ENCODE measurements at places on chromosomes 4 and X.

GRCh38 chr4:72319601-72320021 is 249.4 kb downstream of the ADAMTS3 start:
- DNase-seq: no peak

GRCh38 chr4:79700356-79700755 is 292.3 kb upstream of the GK2 start:
- no peak for DNase-seq

DNA sequence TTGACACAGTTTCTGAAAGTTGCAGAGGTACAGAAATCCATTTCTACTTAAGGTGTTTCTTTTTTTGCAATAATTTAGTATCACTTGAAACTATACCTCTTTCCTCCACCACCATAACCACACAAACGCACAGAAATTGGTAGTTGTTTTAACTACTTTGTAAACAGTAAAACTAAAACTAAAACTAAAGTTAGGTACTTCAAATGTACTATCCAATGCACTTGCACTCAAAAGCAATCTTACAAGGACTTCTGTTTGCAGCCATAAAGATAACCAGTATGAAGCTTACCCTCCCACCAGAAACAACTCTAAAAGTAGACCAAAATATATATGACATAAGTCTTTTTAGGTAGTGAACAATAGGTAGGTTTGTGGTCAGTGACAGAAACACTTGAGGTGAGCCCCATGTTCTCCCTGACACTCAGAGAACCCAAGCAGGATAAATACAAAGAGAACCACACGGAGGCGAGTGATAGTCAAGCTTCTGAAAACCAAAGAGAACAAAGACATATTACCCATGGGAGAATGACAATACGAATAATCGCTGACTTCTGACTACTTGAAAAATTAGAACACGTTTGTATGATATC is 72.2 kb upstream of the VBP1 start:
- DNase-seq: no peak

- DNase-seq: peak; percentile 1
Measured at GRCh38 chr4:162075726-162076125, 88.1 kb downstream of the FSTL5 start.

DNA sequence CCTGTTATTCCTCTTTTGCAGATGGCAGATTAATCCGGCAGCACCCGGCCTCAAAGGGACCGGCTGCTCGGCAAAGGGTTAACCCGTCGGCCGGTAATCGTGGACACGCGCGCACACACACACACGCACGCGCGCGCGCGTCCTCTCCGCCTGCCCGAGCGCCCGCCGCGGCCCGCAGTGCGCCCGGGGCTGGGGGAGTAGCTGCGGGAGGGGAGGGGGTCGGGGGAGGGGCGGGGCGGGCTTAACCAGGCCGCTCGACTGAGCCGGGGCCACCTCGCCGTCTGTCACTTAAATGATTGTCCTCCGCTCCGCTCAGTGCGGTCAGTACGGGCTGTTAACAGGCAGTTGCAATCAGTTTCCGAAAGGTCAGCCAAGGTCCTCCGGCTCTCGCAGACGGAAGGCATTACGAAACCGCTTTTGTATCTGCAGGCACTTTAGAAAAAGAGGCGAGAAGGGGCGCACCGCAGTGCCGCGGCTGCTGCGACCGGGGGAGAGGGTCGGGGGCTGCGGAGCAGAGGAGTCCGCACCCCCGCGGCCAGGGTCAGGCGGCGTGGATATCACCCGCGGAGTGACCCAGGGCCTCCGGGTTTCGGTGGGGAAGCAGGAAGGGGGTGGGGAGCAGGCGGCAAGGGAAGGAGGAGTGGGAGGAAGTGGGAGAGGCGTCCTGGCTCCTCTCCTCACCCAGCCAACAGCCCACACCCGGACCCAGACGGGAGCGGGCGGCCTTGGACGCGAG is 57.3 kb upstream of the BCOR start:
- DNase-seq: peak; percentile 76

DNA sequence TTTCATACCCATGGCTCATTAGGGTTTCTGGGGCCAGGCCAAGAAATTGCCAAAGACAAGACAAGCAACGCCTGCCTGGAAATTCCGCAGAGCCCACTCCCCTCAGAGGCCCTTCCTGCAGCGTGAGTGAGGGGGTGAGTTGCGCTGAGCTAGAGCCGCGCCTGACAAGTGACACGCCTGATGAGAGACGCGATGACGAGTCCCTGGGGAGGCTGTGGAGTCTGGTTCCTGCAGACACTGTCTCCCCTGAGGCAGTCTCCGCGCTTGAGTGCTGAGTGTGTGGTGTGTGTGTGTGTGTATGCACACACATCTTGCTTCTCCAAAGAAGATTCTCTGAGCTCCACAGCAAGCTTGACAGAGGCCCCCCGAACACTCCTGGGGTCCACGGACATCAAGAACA is 269.8 kb downstream of the BCOR start:
- DNase-seq: no peak

DNA sequence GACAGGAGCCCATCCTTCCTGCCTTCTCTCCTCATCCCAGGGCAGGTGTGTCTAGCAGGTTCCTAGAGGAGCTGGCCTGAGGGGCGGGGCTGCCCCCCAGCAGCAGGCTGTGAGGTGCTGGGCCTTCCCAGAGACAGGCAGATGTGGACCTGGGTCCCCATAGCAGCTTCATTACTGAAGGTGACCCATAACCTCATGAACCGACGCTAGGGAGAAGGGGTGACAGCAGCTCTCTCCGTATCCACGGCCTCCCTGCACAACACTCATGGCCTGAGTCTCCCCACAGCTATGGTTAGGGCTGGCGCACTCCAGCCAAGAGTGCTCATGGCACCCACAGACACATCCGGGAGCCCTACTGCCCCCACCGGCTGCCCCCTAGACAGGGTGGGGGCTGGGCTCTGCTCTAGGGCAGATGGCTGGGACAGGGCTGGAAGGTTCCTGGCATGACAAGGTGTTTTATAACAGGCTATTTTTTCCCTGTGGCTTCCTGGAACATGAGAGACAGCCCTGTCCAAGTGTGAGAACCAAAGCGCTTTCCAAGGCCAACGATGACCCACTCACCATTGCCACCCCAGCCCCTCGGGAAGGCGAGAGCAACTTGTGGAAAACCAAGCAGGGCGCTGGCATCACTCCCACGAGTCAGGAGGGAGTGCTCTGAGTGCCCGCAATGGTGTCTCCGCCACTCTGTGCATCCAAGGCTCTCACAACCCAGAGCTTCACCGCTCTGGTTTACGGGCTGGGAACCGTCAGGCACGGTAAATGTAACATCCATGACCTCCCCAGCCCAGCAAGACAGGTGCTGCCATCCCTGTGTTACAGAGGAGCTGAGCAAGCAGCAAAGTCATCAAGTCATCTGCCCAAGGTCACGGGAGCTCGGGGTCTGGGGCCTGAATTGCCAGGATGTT is 59.8 kb downstream of the ACOX3 start:
- no peak for DNase-seq

DNA sequence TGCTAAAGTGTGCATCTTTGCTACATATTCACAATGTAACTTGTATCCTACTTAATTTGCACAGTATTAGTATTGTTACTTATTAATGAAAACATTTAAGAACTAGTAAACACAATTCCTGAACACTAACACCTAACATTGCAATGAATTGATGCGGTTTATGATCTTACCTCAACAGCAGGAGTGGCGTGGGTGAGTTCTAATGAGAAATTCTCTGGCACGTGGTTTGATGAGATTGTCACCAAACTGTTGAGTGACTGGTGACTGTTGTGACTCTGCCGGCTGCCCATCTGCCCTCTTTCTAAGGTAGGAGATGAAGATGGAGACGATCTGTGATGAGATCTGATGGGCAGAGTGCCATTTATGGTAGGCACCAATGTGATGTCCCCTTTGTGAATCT is 2.9 kb downstream of the PCDH18 start:
- DNase-seq: no peak

DNA sequence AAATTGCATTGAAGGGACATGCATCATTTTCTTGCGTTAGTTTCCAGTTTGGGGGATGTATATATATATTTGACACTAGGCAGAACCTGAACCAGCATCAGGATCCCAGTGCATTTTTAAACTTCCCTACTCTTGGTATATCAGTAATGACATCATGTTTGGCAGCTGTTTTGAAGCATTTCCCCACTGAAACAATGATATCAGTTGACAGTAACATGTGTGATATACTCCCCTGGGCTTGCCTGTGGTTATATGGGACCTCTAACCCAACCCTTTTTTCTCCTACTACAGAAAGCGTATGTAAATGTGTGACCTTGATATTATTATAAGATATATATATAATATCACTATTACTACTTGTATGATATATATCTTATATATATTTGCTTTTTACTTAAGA is 225.9 kb upstream of the CASK start:
- DNase-seq: no peak

DNA sequence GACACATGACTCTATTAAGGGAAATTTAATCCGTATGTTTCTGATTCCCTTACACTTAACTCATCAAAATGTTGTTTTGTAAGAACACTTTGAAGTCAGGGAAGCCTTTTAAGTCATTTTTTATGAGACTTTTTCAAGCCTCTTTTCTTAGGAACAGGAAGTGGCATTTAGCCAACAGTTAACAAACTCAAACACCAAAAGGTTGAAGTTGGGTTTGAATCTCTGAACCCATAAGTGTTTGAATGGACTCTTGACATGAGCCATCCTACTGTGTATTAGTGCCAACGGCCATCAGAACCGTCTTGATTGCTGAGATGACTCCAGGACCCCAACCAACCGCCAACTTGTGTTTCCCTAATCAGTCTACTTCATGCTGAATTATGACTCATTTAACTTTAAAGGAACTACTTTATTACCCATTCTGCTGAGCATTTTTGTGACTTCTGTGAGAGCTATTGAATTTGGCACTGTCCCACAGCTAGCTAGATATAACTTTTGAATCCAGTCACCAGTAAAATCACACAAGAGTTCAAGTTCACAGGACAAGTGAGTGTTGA is 209.1 kb upstream of the FAT1 start:
- DNase-seq: no peak

Data from inflammatory macrophage treated with lipopolysaccharide for 4 hours (primary cell).